AML-193 (cell line): ENCODE measurements at places on chromosomes 13 and 19.
A peak's percentile ranks its signal among the peaks of the same experiment; 100 is the strongest.

DNA sequence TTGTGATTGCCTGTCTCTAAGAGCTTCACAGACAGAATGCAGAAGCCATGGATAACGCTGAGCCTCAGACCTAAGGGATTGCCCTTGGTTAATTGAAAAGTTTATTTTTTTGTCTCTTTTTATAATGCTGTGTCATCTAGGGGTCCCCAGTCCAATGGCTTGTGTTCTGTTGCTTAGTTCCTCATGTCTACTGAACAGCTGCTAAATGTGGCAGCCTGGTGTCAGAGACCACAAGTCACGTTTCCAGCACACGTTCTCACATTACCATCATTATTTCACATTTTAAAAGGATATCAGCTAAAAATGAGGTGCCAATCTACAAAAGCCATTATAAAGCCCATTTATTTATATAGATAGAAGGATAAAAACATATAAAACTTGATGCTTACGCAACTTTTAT is 1362.0 kb downstream of the PCDH9 start:
- no peak for DNase-seq

GRCh38 chr19:12733369-12734214 is 892 bp downstream of the TRIR start:
- peak; percentile 62 for DNase-seq

- peak; percentile 68 for DNase-seq
Observed at GRCh38 chr13:60397704-60398378, 821 bp downstream of the TDRD3 start.

DNA sequence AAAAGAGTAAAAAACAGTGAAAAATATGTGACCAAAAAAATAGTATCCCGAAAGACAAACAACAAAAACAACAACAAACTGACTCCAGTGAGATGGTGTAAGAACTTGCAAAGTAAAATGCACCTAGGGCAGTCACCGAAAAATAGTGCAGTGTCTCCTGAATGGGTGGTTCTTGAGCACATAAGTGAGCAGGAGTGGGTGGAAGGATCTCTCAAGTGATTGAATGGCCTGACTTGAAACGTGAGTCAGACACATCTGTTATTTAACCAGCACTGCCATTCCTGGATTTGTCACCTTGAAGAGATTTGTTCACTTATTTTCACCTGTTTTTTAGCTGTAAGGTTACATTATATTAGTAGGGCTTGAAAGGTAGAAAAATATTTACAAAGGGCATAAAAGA is 3.5 kb downstream of the ZNF738 start:
- no peak for DNase-seq

DNA sequence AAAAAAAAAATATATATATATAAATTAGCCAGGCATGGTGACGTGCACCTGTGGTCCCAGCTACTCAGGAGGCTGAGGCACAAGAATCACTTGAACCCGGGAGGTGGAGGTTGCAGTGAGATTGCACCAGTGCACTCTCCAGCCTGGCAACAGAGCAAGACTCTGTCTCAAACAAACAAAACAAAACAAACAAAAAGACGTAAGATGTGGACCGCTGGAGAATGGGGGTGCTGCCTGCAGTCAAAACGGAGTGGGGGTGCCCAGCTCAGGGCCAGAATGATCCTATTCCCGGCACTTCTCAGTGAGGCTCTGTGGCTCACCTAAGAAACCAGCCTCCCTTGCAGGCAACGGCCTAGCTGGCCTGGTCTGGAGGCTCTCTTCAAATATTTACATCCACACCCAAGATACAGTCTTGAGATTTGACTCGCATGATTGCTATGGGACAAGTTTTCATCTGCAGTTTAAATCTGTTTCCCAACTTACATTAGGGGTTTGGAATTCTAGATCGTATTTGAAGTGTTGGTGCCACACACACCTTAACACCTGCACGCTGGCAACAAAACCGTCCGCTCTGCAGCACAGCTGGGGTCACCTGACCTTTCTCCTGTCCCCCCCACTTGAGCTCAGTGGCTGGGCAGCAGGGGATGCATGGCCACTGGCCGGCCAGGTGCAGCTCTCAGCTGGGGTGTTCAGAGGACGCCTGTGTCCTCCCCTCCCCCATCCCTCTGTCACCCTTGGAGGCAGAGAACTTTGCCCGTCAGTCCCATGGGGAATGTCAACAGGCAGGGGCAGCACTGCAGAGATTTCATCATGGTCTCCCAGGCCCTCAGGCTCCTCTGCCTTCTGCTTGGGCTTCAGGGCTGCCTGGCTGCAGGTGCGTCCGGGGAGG is at the start of gene F7:
Gene F7 (plus strand): TSS at position 760 of the 889 bp plus-strand sequence. CDS start 51 bp downstream, at position 811.
- no peak for DNase-seq

DNA sequence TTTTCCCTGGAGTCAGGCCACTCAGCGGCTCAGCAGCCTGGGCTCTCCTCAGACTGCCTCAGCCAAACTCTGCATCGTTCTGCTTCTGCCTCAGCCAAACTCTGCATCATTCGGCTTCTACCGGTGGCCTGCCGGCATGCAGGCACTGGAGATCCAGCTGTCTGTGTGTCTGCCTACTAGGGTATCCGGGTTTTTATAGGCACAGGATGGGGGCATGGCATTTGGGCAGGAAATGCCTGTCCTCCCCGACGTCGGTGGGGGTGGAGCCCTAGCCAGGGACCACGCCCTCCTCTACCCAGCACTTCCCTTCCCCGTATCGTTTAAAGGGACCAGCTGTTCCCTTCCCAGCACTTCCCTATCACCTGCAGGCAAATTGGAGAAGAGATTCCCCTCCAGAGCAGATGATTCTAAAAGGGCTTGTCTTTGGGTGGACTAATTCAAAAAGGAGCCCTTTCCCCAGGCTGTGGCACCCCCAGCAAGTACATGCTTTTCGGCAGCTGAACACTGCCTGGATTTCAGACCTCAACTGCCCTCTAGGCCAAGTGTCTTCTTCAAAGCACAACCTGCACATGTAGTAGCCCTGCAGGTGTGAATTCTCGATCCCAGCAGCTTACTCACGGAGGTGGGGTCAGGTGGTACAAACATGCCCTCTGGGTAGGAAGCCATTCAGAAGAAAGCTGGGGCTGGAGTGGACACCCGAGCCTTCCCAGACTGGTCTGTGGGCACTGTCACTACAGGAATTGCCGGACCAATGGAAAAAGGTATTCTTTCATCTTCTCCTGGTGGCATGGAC is 25.4 kb upstream of the GPR12 start:
- peak; percentile 30 for DNase-seq
